Stimulated activated CD8-positive, alpha-beta memory T cell treated with anti-CD3 and anti-CD28 coated beads, Interleukin-7, amount 100 ng/mL, for 1 hour (primary cell): ENCODE measurements at places on chromosomes 3 and 15.

DNA sequence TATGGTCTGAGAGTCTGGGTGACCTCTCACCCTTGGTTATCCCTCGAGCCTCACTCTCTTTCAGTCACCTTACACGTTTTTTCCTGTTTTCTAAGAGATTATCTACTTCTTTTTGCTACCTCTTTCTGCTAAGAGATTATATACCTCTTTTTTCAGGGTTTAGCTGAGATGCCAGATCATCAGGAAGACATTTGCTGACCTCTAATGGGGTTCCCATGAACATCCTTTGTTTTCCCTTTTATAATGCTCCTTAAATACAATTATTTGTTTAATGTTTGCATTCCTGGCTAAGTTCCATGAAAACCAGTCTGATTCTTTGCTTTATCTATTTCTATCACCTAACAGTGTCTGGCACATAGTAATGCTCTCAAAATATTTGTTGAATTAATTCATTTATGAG lies 39.6 kb downstream of the LEKR1 start:
- no peak for DNase-seq

DNA sequence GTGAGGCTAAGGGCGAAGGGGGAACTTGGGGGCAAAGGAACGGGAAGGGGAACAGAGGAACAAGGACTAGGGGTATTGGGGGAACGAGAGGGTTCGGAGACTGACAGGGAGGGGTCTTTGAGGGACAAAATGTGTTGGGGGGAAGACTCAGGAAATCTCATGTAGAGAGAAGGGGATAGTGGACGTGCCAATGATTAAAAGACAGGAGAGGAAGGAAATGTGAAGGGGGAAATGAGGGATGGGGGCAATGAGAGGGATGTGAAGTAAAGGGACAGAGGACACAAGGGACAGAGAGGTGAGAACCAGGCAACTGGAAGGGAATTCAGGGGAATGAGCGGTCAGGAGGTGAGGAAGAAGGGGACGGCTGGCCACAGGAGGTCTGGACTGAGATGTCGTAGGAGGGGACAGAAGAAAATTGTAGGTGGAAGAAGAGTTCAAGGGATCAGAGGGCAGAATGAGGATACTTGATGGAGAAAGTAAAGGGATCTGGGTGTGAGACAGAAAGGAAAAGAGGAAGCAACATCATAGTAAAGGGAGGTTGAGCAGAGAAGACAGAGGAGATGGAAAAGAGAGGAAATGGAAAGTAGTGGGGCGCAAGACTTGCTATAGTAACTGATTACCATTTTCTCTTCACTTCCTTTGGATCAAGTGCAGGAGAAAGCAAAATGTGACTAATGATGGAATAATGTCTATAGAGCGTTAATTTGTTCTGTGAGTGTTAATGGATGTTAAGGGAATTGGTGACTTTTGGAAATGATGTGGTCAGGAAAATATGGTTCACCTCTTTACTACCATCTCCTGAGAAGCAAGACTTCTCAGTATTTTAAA lies 749 bp downstream of the RAB8B start:
- no peak for DNase-seq

GRCh38 chr3:17828388-17828787 lies 86.0 kb upstream of the TBC1D5 start:
- no peak for DNase-seq

DNA sequence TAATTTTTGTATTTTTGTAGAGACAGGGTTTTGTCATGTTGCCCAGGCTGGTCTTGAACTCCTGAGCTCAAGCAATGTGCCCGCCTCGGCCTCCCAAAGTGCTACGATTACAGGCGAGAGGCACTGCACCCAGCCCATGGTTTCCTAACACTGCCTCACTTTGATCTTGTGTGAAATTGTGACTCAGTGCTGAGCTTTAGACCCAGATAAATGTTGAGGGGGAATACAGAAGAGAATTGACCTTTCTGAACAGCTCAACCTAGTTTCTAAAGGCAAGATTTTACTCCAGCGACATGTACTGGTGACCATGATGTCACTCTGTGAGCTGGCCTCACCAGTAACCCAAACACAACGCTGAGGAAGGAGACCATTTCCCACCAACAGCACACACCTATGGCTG lies 73.5 kb downstream of the ATP1B3 start:
- no peak for DNase-seq

- DNase-seq, result no peak
These were observed 225.1 kb downstream of the DPH6 start for GRCh38 chr15:35320911-35321310.

DNA sequence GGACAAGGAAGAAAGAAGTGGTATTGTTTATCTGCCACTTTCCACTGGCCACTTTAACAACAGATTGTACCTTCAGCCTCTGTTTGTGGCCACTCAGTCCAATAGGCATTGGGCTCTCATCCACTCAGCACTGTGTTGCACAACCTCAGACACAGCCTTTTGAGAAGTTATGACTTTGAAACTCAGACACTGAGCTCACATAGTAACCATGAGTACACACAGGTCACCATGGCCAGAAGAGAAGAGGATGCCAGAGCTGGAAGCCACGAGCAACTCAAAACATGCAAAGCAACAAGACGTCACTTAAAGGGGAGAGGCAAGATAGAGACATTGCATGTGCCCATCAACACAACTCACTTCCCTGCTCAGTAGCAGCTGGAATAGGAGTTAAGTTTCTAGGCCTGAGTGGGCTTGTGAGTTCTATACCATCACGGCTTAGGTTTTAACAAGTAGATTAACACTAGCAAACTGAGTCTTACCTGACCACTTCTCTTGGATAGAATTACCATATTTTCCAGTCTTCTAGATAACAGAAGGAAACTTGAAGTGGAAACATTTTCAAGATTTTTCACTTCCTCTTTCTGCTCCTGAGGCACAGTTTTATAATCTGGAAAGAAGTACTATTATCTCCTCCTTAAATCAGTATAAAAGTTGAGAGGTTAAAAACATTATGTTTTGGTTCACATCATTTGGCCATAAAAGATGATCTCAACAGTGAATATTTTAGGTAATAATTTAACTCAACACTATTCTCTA lies 103.5 kb downstream of the IMPG2 start:
- DNase-seq, result no peak

GRCh38 chr15:68433551-68433950 lies 1.6 kb upstream of the ITGA11 start:
- DNase-seq, result no peak

GRCh38 chr15:68599560-68600071 lies 20.8 kb downstream of the CORO2B start:
- DNase-seq, result no peak

DNA sequence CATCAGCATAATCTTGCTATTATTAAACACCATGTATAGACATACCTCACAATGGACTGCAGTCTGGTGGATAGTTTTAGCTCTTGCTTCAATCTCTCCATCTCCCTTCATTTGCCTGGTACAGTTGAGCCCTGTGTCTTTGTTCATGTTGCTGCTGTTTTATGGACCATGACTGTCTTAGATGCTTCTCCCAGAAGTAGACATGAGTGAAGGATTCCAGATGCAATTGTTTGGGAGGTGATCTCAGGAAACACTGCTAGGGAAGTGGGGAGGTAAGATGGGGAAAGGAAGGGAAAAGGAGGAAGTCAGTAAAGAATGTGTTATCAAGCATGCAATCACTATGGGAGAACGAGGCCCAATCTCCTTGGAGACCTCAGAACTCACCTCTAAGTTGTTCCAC lies 36.3 kb upstream of the CTNNB1 start:
- DNase-seq, result no peak

DNA sequence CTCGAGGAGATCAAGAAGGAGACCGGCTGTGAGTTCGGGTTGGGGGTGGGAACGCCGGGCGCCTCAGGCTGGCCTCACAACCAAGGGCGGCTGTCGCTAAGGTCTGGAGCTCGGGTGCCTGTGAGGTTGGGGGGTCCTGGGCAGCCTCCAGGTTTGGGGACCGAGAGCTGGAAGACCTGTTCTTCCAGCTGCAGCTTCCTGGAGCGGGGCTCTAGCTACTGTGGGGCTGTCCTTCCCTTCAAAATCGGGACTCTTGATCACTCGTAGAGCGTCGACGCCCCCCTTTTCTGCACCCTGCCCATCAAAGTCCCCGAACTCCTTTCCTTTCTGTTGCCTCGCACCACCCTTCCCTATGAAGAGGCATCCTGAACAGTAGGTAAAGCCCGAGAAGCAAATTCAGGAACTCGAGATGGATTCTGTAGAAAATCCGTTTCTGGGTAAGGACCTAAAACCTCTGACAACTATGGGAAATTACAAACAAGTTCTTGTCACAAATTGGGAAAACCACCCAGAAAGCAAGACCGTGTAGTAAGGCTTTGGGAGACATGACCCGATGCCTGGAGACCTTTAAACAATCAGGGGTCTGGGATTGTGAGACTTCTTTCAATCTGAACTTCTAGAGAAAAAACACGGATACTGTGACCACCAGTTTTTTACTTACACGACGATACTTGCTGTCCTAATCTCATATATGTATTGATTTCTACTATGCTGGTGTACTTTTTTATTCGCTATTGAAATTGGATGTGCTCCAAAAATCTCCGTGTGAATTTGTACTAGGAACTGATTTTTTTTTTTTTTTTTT lies 556 bp downstream of the CHP1 start:
- DNase-seq, result no peak

- no peak for DNase-seq
These were observed 44.2 kb upstream of the WNT5A start for GRCh38 chr3:55531321-55531720.

- DNase-seq, result no peak
These were observed 269.1 kb downstream of the SCAPER start for GRCh38 chr15:76636059-76636458.

DNA sequence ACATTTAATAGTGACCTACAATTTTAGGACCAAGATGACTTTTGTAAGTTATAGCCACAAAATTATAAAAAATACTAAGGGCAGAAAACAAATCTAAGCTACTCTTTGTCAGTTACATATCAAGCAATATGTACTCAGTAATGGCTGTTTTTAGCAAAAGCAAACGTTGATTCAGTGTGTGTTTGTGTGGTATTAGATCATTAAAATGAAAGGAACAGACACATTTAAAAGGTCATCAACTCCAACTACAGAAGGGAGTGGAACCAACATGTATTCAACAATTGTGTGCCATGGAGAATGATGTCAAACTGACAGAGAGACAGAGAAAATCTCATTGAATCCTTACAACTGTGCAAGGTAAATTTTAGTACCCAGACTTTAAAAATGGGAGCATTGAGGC lies 268.8 kb upstream of the STT3B start:
- DNase-seq, result no peak

DNA sequence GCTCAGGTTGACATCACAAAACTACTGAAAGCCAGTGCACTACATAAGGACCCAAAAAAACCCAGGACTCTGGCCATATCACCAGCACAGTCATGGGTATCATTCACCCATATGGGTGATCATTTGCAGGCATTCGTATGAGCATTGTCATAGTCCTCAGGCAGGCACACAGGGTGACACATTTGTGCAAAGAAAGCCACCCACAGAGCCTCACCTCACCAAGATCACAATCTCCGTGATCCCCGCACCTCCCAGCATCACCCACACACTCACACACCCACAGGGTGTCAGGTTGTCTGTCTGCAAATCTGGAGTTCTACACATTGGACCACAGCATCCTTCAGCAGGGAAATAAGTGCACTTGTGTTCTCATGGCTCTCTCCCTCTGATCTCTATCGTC lies 166.0 kb upstream of the LPP start:
- peak; percentile 16 for DNase-seq
